ENCODE measurements at places on chromosomes 3 and 15. TPM values are rescaled to one million over a fixed set of nuclear protein-coding genes. Genes with fewer than 3 reads are reported as not detected.

GRCh38 chr3:9782770-9783169, 9.5 kb downstream of the TADA3 start:
- no peak for DNase-seq

DNA sequence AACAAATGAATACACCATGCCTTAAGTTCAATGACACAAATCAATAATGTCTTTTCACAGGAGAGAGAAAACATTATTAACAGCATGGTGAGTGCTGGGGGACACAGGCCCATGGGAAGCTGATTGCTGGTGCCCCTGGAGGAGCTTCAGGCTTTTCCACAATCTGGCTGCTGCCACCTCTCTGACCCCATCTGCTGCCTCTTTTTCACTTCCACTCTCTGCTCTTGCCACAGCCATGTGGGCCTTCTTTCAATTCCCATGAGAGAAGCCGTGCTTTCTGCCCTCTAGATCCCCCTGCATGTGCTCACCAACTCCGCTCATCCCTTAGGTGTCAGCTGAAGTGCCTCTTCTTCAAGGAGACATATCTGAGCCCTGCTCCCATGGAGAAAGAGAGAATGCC, 21.0 kb upstream of the CTXND1 start:
- no peak for DNase-seq

GRCh38 chr15:41819455-41820050, 8.3 kb upstream of the JMJD7 start:
- DNase-seq, result no peak

DNA sequence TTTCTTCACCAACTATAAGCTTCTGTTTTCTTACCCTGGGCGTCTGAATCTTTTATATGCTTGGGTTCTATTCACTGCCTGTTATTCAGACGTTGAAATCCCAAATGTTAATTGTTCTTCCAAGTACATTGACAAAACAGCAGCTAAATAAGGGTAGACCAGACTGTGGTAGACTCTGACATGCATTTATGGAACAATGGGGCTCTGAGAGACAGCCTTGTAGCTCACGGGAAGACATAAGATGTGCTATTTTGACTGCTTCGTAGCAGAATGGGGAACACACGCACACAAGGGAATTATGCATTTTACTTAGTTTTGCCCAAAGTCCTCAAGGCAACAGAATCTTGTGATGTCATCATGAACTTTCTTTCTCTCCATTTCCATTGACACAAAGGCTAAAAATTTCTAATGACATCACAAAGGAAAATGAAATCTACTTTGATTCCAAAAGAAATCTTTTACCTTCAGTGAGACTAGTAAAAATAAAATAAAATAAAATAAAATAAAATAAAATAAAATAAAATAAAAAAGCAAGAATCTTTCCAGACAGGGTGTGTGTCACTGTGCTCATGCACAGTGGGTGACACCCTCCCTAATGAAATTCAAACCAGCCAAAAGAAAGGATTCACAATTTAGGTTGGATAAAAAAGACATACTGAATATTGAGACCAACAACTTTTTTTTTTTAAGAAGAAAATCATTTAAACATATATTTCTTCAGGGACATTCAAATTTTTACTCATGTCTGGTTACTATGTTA, 346.6 kb downstream of the ZBTB20 start:
- DNase-seq, result no peak

DNA sequence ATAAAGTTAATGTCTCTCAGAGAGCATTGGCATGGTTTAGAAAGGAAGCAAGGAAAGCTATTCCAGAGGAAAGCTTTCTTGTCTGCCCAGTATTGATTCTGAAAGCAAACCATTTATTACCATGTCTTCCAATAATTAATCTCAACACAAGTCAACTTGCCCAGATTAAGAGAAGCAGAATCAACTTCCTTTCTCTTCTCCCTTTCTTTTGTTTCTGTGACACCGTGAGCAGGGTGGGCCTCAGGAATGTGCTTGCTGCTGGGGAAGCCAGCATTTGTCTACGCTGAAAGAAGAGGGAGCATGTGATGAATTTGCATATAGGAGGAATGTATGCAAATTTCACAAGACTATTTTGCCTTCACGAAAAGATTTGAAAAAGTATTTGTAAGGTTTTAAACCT, 368.6 kb upstream of the ROPN1 start:
- no peak for DNase-seq

- DNase-seq, result no peak
Observed at GRCh38 chr3:66800941-66801545, 197.1 kb upstream of the KBTBD8 start.

DNA sequence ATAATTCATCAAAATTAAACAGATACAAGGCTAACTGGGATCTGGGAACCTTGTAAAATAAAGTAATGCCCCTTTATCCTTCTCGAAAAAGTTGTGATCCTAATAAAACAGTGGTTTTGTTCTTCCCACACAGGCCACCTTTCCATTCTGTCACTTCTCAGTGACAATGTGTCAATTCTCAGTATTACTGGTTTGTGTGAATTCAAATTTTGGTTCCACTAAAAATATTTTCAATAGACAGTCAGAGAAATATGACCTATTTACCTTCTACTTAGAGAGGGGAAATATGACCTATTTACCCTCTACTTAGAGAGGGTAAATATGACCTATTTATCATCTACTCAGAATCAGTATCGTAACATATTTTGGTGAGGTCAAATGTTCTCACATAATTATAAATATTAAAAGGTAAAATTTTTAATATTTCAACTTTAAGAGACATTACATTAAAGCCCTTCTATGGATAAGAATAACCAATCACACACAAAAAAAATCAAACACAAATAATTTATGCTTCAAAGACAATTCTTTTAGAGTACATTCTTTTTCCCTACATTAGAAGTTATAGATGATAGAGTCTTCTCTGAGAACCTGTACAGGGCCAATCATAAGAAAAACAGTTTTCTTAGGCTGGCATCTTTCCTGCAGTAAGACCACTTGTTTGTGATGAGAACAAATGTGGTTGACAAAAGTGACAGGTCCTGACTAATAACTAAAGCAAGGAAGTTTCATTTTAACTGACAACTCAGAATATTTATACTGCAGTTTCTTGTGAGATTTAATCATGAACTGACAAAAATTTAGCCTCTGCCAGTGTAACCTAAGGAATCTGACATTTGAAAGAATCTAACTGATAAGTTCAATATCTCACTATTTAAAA, 323.3 kb downstream of the DIPK2A start:
- DNase-seq, result no peak

GRCh38 chr15:62875626-62876021, 166.9 kb upstream of the TPM1 start:
- DNase-seq, result no peak

The VIPR1 gene
- total RNA-seq, result 72.9 TPM

The PLA2G4D gene
- total RNA-seq, result not detected

The TMC3 gene
- total RNA-seq, result not detected

The GPR156 gene
- total RNA-seq, result 0.10 TPM

The SLC28A1 gene
- not detected for total RNA-seq

Data from T-helper 17 cell (primary cell).